ENCODE measurements at places on chromosomes 6 and 20.

DNA sequence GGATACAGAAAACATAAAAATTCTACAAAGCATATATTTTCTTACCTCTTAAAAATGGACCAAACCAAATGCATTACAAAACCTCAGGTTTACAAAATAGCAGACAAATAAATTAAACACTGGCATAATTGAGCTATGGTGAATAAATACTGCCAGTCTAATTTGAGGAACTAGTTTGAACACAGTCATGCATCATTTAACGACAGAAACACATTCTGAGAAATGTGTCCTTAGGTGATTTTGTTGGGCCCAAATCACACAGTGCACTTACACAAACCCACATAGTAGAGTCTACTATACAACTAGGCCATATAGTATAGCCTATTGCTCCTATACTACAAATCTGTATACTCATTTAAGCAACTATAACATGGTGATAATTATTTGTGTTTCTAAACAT, 215.6 kb downstream of the FOXC1 start:
- no peak for DNase-seq

GRCh38 chr6:13992417-13993055, 67.8 kb downstream of the RNF182 start:
- DNase-seq, result no peak

GRCh38 chr6:6331393-6331792, 10.9 kb upstream of the F13A1 start:
- DNase-seq, result no peak

DNA sequence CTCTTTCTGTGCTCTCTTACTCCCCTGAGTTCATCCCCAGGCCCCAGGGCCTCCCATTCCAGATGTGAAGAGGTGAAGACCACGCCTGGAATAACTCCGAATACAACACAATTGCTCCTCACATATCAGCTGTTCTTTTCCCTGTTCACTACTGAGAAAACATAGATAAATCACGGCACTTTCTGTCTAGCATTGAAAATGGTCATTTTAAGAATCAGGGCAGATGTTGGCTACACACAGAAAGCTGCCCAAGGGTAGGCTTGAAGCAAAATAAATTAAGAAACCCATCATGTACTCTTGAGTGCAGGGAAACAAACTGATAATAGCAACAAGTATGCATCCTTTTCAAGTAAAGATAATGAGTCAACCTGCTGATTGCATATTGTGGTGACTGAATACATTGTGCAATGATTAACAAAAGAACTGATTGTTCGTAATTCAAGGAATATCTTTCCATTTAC, 382.5 kb downstream of the PRKN start:
- no peak for DNase-seq

DNA sequence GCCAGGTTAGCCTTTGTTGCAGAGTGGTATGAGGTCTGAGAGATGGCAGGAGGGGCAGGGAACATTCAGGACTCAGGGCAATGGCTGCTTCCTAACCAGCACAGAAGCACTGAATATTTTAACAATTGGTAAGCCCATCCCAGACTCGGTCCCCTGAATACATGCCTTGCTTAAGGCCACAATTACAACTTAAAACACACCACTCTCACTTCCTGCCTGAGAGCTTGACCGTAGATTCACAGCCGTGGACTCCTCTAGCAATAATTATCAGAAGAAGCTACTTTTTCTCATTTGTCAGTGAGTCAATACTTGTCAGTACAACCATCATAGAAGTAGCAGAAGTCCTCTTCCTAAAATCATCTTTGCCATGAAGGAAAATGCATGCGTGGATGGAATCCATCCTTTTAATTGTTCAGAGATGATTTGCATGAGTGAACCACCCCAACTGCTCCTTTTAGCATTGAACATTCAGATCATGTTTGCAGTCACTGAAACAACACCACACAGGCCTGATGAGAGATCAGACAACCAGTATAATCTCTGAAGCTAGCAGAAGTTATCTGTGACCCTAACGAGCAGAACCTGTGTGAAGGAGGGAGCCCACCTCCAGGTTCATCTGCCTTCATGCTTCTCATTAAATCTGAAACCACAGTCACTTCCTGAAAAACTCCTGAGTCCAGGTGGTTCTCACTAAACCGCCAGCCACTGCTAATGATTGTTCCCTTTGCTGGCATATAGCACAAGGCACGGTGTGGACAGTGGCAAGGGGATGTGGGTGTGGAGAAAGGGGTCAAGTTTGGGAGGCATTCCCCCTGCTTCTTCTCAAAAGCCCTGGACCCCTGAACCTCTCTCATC, 333.9 kb upstream of the CNR1 start:
- no peak for DNase-seq

- no peak for DNase-seq
Measured at GRCh38 chr20:37911838-37912281, 8.9 kb downstream of the VSTM2L start.

DNA sequence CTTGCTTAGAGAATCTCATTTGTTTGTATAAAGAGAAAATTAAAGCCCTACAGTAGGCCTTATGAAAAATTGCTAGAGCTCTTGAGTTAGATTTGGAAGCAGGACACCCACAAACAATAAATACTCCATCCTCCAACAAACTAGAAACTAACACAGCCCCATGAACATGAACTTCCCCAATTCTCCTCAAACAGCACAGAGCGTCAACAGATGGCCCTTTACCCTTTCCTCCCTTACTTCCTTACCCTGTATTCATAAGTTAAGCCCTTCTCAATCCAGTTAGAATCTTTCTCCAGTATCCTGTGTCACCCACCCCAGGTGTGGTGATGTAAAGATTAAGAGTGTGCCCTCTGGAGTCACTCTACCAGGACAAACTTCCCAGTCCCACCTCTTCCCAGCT, 113.7 kb downstream of the UNC5CL start:
- DNase-seq, result no peak

- DNase-seq, result no peak
Measured at GRCh38 chr20:10060226-10060625, 25.4 kb downstream of the ANKEF1 start.

GRCh38 chr20:32285621-32286371, 8.3 kb downstream of the KIF3B start:
- DNase-seq, result no peak

DNA sequence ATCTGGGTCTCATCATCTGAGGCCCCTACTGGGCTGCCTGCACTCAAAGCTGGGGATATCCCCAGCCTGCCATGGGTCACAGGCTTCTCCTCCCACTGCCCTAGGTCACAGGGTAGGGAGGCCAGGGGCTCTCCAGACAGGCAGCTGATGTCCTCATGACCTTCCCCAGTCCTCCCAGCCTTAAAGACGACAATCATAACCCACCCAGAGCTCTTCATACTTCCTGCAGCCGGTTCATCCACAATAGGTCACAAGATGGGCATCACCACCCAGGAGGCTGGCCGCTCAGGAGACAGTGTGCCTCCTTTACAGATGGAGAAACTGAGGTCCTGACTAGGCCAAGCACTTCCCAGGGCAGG, 15.2 kb downstream of the TFEB start:
- DNase-seq, result no peak

GRCh38 chr6:135372758-135373157, 124.8 kb downstream of the AHI1 start:
- no peak for DNase-seq

DNA sequence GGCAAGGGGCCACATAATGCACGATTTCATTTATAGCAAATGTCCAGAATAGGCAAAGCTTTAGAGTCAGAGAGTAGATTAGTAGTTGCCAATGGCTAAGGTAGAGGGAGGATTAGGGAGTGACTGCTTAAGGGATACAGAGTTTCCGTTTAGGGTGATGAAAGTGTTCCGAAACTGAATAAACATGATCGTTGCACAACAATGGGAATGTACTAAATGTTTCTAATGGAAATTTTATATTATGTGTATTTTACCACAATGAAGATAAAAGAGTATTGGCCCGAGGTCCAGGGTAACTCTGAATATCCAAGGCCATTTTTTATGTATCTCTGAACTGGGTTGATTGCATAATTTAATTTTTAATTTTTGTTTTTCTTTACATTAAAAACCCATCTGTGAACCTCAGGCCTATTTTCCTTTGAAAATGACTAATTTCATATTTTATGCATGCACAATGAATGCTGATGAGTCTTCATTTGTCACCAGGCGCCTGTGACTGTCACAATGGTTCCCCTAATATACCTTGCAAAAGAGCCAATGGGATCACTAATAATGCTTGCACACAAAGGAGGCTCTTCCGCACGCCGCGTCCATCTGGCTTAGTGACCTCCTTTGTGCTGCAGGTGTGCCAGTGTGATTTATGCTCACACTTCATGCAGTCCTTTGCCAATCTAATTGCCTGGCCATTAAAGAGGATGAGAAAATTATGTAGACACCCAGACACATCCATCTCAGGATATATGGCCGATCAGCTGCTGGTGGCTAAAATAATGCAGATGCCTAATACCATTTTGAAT, 612.5 kb downstream of the CDH26 start:
- DNase-seq, result no peak

GRCh38 chr6:105483492-105483891, 80.6 kb upstream of the PREP start:
- DNase-seq, result no peak

DNA sequence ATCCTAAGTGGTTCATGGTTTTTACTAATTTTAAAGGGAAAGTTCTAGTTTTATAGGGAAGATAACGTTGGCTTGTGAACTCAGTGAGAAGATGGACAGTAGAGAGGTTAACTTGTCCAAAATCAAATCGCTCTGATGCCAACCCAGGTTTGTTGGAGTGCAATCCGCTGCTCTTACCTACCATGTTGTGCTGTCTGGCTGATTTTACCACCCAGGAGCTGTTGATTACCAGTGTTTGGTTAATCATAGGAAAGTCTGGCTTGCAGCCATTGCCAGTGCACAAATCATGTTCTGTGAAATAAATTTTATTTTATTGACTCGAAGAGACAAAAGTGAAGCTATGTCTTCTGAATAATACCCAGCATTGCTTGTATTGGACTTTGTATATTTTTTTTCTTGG, 92.4 kb downstream of the PLCB4 start:
- no peak for DNase-seq

Measured in activated CD4-positive, alpha-beta T cell treated with anti-CD3 and anti-CD28 coated beads, Interleukin-2, amount 50 U/mL, for 1 hour (primary cell).